ENCODE measurements at places on chromosomes 4 and X. TPM values are rescaled to one million over a fixed set of nuclear protein-coding genes. Genes with fewer than 3 reads are reported as not detected.
A peak's percentile ranks its signal among the peaks of the same experiment; 100 is the strongest.

FNIP2 gene
- 40.6 TPM for total RNA-seq

DRP2 gene
- 0.12 TPM for total RNA-seq

PPP2R2C gene
- 5.2 TPM for total RNA-seq

XPNPEP2 gene
- 2.5 TPM for total RNA-seq

HHIP gene
- total RNA-seq: 0.31 TPM

KLB gene
- 1.7 TPM for total RNA-seq

STARD8 gene
- 15.2 TPM for total RNA-seq

GK gene
- 7.4 TPM for total RNA-seq

IL2 gene
- not detected for total RNA-seq

GRCh38 chr4:73740353-73740778, at the start of gene CXCL8:
TSS of gene CXCL8 (plus strand) at chr4:73740569. CDS start at chr4:73740659, 90 bp downstream.
- DNase-seq: peak; percentile 68

DNA sequence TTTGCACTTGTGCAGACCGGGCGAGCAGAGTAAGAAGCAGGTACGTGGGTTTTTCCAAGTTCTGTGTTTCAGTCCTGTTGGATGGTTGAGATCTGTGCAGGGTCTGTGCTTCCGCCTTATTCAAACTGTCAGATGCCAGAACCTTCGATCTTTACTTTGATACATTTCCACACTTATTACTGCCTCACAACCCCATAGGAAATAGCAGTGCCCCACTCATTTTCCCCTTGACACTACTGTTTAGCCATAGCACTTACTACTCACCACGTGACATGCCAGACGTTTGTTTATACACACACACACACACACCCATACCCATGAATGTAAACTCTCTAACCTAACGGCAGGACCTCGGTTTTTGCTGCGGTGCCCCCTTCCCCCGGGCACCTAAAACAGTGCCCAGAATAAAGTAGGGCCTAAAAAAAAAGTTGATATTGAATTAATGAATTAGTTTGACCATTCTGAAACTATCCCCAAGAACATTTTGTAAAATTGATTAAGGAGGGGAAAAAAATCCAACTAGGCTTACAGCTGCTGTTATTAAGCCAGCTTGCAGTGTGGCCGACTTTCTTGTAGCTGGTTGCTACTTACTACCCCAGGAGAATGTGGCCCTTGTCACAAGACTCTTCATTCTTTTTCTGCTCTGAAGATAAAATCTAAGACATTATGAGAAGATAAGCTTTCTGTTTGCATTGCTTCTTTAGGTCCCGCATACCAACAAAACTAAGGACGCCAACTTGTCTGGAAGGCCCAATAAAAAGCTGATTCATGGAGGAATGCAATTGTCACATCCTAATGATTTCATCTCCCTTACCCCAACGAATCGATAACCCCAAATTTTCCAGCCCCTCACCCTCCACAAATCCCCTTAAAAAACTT, 704 bp upstream of the SEPSECS start:
- DNase-seq: no peak

DNA sequence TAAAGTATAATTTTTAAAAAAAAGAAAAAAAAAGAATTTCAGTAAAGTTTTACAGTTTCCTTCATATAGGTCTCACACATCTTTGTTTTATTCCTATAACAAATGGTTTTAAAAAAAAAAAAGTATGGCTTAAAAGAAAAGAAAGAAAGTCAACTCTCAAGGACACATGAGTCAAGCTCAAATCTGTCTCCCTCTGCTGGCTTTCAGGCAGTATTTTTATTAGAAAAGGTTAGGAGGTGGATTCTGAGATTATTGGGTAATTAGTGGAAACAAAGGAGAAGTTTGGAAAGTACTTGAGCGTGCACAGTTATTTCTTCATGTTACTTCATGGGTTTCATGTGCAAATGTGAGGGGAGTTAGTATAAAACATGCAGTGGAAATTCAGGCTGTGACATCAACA, 36.6 kb upstream of the BTC start:
- no peak for DNase-seq

DNA sequence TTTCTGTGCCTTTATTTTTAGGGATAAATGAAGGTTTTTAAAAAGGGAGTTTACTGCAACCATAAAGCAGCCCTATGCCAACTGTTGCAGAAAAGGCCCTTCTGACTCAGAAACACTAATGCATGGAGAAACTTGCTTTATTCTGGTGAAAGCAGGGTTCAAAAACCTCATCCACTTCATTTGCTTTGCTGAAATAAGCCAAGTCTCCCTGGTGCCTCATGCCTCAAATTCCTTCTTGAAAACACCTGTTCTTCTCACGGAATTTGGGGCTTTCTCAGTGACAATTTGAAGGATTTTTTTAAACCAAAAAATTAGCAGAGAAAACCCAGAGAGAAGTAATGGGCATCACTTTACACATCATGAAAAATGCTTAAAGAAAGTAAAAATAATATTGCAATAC, 349.0 kb downstream of the PCDH7 start:
- DNase-seq: no peak

DNA sequence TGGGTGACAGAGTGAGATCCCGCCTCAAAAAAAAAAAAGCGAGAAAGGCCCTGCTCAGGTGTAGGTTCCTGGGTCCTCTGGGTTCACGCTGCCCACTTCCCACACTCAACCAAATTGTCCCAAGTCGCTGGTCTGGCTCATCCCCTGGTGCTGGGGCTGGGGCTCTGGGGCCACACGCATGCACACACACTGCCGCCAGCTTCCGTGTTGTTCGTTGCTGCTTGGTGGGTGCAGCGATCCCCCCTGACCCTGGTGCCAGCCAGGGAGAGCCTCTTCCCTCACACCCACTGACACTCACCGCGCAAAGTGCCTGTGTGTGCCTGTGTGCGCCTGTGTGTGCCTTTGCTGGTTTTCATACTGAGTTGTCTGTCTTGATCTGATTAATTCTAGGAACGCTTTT, 124.1 kb upstream of the NKX1-1 start:
- peak; percentile 6 for DNase-seq

GRCh38 chrX:118847676-118848075, 24.1 kb downstream of the ZCCHC12 start:
- no peak for DNase-seq

GRCh38 chr4:26877961-26878360, 17.3 kb downstream of the STIM2 start:
- DNase-seq: no peak

- DNase-seq: no peak
These were observed 891.1 kb upstream of the HS3ST1 start for GRCh38 chr4:12319765-12320164.

GRCh38 chrX:110408949-110409588, 50.4 kb downstream of the RTL9 start:
- no peak for DNase-seq

GRCh38 chr4:144347121-144347520, 206.6 kb upstream of the GYPA start:
- no peak for DNase-seq

DNA sequence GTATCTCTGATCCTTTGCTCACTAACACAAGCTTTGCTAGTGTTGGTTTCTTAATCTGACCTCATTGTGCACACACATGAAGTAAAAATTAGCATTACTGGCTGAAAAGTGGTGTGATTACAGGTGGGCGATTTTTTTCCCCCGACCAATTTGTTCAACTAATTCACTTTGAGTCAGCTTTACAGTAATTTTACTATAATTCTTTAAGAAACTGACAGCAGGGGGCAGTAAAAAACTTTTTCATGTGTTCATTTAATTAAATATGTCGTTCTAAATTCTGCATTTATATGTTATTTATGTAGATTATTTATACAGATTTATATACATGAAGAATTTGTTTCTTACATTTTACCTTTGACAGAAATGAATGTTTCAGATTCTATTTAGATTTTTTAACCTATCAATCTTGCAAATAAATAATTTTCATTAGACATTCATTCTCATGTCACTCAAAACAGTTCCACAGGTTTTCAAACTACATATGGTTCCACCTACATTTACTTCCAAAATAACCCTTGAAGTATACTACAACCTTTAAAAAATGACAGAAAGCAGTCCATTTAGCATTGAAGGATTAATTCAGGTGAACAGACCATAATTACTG, 17.5 kb downstream of the PALLD start:
- DNase-seq: no peak

DNA sequence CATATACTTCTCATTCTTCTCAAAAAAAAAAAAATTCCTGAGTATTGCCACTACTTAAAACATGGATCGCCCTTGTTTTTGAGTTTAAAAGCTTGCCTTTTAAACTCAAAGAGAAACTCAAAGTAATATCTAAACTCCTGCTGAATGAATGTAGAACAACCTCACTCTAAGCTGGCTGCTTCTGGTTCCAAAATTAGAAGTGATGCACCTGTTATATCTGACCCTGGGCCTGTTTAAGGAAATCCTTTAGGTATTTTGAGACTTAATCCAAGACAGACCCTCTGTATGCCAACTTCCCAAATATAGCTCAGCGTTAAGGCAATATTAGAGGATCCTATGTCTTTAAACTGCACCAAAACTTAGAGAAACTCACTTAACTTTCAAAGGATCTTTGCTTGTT, 1.8 kb upstream of the OTUD4 start:
- DNase-seq: no peak

GRCh38 chrX:3638280-3638873, 75.1 kb downstream of the PRKX start:
- peak; percentile 25 for DNase-seq

- DNase-seq: no peak
These were observed 632.2 kb downstream of the PCDH19 start for GRCh38 chrX:99777912-99778311.

DNA sequence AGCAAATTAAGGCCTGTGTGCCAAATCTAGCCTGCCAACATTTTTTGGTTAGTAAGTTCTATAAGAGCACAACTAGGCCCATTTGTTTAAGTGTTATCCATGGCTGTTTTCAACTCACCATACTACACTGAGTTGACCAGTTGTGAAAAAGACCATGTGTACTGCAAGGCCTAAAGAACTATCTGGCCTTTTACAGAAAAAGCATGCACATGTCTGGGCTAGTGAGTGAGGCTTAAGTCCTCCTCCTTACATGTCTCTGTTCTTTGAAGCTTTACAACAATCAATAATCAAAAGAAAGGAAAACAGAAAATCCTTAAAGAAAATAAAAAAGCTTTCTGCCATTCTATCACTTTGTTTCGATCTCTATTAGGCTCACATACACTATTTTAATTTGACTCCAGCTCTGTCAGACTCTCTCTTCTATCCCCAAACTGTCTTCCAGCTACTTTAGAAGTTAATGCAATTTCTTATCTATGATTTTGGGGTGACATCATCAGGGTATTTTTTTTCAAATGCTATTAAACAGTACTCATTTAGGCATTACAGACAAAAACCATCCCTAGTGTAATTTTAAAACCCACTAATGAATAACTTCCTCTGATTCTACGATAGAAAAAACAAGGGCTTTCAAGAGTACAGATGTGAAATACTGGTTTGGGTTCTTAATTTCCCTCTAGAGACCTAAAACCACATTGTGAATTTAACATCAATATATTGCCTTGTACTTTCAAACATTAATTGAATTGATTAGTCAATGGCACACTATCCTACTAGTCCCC, 161.8 kb downstream of the MAB21L2 start:
- no peak for DNase-seq

DNA sequence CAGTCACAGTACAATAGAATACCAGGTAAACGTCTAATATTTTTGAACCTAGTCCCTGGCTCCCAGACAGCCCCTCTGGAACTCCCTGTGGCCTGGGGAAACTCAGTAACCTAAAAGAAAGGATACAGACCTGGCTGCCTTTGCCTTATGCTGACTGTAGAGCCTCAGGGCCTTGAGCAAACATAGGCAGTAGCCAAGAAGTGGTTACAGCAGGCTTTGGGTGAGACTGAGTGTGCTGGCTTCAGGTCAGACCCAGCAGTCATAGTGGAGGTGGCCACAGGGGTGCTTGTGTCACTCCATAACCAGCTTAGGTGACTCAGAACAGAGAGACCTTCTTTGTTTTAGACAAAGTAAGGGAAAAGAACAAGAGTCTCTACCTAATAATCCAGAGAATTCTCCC, 141.8 kb upstream of the PRDX4 start:
- DNase-seq: no peak

All from left cardiac atrium (tissue), 4 donors.